SHP77 (cell line): ENCODE measurements at places on chromosomes 12 and 14.
A peak's percentile ranks its signal among the peaks of the same experiment; 100 is the strongest.

- DNase-seq = no peak
Measured at GRCh38 chr14:34912182-34912581, 37.0 kb upstream of the BAZ1A start.

DNA sequence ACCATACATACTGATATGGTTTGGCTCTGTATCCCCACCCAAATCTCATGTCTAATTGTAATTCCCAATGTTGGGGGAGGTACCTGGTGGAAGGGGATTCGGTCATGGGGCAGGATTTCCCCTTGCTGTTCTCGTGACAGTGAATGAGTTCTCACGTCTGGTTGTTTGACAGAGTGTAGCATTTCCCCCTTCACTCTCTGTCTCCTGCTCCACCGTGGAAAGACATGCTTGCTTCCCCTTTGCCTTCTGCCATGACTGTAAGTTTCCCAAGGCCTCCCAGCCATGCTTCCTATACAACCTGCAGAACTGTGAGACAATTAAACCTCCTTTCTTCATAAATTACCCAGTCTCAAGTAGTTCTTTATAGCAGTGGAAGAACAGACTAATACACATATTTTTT, 28.8 kb upstream of the DTX1 start:
- DNase-seq = no peak

DNA sequence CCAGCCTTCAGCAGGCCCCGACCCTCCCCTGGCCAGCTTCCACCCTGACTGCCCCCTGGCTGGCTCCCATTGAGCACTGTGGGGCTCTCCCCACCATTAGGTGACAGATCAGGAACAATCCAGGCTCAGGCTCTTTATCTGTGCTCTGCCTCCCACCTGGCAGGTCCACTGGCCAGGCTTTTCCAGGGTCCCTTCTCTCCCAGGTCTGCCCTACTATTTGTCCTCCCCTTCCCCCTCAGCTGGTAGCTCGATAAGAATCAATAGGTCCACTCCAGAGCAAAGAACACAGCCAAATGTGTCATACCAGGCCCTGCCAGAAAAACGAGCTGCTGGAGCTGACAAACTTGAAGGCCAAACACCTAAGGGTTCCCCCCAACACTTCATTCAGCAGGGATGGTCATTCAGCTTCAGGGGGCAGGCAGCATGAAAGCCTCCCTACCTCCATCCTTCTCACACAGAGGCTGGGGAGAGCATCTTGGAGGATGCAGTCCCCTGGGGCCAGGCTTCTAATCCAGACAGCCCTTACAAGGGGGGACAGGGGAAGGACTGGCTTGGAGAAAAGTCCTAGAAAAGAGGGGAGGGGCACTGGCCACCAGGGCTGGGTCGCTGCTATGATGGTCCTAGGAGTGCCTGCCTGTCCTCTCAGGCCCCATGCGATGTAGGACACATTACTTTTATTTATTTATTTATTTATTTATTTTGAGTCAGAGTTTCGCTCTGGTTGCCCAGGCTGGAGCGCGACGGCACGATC, 1.9 kb upstream of the KRT18 start:
- no peak for DNase-seq

DNA sequence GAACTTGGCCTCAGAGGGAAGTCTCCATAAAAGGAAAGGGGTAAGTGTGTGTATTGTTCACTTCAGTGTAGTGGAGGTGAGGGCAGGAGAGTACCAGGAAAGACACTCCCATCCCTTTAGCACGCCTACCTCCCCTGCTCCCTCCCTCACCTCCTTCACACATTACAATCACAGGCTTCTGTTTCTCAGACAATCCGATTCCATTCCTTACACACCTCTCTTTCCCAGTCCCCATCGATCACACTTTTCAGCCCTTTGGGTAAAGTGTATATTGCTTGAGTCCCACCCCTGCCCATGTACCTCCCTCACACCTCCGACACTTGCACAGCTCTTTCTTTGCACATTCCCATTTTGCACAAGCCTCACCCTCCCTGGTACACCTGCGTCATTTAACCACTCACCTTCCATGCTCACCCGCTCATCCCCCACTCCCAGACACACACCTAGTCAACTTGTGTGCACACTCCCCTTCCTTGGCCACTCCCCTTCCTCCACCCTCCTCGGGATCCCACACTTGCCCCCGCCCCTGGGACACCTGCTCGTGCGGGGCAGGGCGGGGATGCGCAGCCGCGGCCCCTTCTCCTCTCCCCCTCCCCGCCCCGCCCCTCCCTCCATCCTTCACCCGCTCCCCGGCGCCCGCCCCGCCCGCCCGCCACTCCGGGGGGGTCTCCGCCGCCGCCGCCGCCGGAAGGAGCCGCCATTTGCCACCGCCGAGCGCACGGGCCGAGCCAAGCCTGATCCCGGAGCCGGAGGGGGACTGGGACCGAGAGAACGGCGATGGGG, at the start of gene MARCHF9:
TSS of gene MARCHF9 (plus strand) at position 693 of the 783 bp plus-strand sequence. CDS start 426 bp downstream, outside the sequence.
- peak; percentile 83 for DNase-seq

DNA sequence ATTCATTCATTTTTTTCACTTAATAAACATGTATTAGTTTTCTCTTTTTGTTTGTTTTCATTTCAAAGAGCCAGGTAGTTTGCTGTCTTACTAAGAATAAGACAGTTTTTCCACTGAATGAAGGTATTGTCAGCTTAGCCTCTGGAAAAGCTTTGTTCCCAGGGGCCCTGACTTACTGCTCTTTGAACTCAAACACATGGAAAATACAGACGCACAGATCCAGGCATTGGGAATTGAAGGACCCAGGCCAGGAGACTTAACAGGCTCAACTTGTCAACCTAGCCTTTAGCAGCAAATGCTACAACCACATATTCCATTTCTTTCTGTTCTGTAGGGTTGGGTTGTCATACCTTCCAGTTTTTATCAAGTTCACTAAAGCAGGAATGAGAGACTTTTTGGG, 38.5 kb upstream of the SLCO1C1 start:
- no peak for DNase-seq

- DNase-seq = no peak
Measured at GRCh38 chr14:104774453-104775072, 21.0 kb downstream of the AKT1 start.

DNA sequence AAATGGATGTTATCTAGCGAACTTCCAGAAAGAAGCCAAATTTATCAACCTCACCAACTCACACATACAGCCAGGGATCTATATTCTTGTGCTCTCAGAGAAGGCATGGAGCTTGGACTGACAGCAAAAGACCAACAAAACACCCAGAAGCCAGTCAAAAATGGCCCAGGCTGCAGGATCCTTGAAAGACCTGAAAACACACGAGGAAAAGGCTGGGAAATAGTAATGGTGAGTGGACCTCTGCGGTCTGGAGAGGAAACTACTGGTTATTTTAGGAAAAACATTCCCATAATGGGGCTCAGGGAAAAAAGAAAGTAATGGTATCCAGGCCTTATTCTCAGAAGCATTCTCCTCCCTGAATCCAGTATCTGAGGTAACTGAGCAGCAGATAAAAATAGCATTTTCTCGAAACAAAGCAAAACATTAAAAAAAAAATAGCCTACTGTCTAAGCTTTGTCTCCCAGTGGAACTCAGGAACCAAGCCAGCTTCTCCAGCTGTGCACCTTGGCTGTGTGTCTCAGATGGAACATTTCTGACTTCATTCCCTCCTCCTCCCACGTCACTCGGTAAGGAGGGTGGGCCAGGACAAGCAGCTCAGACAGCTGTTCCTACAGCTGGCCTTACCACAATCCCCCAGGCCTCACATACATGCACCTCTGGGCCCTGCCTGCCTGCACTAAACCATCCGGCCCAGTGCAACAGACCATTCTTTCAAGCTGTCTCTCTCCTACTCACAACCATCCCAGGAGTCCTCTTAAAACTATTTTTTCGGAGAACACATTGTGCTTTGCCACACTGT, 249.9 kb downstream of the DAD1 start:
- no peak for DNase-seq

DNA sequence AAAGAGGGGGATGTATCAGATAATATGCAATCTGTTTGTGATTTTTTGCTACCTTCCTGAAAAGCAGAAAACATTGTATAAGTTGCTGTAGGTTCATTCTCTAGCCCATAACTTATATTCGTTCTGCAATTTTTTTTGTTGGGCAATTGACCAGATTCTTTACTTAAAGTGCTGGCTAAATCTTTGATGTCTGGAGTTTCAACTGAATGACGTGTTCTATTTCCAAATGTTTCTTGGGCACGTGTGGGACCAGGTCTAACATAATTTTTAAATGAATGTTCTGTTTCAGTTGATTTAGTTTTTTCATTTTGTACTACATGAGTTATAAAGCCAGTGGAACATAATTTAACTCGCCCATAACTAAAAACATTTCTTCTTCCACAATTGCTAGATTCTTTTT, 3.8 kb downstream of the MLH3 start:
- no peak for DNase-seq

GRCh38 chr14:99684410-99684934, 374 bp downstream of the CYP46A1 start:
- DNase-seq = no peak

- DNase-seq = no peak
Measured at GRCh38 chr14:29278301-29279263, 512.0 kb downstream of the FOXG1 start.

GRCh38 chr12:58557171-58557570, 363.1 kb downstream of the LRIG3 start:
- DNase-seq = no peak

- DNase-seq = no peak
Measured at GRCh38 chr12:54956322-54956721, 28.2 kb downstream of the TESPA1 start.

DNA sequence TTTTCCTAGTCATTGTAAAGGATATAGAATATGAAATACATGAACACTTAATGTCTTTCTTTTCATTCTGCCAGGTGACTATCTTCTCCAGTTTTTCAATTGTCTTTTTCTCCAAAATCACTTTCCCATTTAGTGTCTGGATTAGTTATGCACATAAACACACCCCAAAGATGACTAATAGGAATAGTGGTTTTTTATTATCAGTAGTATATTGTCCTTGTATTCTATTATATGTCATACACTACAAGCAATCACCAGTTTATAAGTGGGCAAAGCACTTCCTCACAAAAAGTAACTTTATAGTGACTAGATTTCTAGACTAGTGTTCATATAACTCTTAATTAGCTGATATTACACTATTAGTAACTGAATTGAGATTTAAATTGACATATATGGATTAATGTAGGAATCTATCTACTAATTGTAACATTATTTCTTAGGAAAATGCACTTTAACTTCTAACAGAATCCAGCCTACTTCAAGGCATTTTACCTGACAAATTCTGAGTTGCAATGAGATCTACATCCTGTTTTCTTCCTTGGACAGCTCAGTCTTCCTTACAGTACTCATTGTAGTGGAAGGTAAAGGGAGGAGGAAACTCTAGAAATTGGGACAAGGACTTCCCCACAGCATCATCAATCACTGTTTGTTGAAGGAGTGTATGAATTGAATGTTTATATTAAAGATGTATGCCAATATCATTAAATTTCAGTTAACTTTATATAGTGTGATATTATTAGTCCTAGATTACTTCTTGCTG, 186.1 kb upstream of the GARIN2 start:
- DNase-seq = no peak

DNA sequence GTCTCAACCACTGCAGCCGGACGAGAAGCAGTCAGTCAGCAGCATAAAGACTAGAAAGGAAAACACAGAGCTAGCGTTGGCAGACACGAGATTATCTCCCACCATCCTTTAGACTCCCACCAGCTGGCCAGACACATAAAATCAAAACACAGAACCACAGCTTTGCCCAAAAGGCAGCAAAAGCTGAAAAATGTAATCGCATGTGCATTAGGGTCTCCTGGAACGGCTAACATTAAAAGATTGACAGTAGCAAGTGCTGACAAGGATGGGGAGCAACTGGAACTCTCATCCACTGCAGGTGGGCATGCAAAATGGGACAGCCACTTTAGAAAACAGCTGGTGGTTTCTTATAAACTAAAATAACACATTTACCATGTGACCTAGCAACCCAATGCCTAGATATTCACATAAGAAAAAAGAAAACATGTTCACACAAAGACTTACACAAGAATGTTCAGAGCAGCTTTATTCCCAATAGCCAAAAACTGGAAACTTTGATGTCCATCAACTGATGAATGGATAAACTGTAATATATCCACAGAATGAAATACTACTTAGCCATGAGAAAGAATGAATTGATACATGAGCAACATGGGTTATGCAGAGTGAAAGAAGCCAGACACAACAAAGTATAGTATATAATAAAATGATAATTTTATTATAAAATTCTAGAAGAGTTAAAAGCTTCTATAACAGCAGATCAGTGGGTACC, 37.7 kb downstream of the NCOR2 start:
- DNase-seq = no peak

GRCh38 chr14:21612324-21612723, 22.4 kb downstream of the OR10G2 start:
- DNase-seq = no peak

- DNase-seq = no peak
Measured at GRCh38 chr12:127176804-127177203, 1090.2 kb upstream of the TMEM132C start.

DNA sequence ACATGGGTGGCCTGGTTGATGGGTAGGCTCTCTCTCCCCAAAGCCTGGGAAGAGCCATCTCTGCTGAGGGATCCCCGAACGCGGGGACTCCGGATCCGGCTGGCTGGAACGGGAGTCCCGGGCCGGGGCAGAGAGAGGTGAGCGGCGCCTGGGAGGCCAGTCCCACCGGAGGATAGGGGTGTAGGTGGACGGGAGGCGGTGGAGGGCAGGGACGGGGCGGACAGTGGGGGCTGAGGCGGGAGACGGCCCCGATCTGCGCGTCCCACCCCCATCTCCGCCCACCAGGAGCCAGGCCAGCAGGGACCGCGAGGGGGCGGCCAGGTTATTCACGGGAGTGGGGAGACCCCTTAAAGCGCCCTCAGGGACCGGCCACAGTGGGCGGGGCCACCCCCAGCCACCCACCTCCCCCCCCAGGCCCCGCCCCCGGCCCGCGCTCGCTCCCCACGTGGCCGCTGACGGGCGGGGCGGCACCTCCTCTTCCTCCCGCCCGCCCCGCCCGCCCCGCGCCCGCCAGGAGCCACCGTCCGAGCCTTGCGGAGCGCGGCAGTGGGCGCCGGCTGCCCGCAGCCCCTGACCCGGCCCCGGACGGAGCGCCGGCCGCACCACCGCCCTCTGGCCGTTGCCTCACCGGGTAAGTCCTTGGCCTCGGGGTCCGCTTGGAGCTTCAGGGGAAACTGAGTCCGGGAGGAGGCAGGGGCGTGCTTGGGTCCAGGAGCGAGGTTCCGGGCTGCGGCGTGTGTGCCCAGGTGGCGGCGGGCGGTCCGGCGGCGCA, at the start of gene INF2:
TSS of gene INF2 (plus strand) at position 510 of the 772 bp plus-strand sequence. CDS start 11,748 bp downstream, outside the sequence.
- DNase-seq = peak; percentile 26

DNA sequence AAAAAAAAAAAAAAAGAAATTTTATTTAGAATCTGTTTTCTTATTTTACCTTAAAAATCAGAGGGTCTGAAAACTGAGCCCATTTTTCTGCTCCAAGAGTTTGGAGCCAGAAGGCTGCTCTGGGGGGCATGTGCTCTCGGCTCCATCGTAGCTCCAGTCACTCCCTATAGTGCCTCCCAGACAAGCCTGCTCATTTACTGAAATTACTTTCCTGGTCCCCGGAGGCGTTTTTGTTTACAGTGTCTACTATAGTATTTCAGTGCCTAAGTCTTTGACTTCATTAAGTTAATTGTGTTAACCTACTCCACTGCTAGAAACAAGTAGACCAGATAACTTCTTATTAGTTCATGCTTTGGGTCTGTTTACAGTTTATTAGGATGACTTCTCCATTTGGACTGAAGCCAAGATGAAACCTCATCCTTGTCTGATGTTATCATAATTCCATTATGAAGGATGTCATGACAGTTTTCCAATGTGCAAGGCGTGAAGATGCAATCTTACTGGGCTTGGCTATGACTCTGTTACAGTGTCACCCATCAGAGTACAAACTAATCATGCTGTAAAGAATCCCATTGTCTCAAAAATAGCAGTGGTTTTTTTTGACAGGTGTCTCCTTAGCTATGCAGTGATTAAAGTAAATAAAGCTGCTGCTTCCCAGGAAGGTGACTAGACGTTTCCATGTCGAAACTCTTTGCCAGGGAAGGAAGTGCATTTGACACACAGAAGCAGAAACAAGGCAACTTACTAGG, 182.3 kb downstream of the TMEM132C start:
- DNase-seq = no peak
